A549 (cell line): ENCODE measurements at places on chromosomes 4 and X.
A peak's percentile ranks its signal among the peaks of the same experiment; 100 is the strongest.

- peak; percentile 4 for DNase-seq
Measured at GRCh38 chr4:177108708-177109107, 201.0 kb upstream of the NEIL3 start.

DNA sequence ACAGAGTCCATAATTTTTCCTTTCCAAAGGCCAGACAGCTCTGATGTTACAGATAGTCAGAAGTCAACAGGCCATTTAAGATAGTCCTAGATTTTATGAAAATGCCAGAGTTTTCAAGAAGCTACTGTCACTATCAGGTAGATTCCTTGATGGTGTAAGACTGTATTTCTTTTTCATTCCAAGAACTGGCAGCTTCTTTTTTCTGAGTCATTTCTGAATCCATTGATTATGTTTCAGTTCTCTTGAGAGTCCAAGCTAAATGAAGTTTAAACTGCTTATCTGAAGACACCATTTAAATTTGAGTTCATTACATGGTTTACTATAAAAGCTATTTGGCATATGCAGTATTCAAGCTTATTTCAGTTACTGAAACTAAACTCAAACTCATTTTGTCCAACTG lies 44.6 kb downstream of the RASSF6 start:
- no peak for DNase-seq

- no peak for DNase-seq
Measured at GRCh38 chrX:51878056-51878455, 15.4 kb upstream of the MAGED1 start.

- no peak for DNase-seq
Measured at GRCh38 chr4:89108091-89108490, 3.2 kb upstream of the TIGD2 start.

DNA sequence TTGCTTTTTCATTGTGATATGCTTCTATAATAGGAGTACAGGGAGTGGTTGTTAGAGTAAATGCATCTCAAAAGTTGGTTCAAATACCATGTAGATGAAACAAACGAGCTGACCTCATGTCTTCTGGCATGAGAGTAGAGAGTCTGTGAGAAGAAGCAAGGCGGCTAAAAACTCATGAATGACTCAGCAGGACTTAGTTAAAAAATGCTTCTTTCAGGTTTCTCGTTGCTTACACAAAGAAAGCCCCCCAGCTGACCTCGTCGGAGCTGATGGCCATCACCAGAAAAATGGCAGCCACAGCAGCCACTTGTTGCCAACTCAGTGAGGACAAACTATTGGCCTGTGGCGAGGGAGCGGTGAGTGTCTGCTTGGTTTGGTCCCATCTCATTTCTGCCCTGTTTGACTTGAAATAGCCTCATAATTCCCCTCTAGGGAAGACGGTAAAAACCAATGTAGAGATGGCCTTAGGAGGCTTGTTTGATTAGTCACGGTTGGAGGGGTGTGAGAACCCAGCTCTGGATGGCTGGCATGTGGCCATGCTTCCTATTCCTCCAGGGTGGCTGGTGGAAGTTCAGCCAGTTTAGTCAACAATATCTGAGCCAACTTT lies 14.5 kb downstream of the AFP start:
- peak; percentile 73 for DNase-seq

DNA sequence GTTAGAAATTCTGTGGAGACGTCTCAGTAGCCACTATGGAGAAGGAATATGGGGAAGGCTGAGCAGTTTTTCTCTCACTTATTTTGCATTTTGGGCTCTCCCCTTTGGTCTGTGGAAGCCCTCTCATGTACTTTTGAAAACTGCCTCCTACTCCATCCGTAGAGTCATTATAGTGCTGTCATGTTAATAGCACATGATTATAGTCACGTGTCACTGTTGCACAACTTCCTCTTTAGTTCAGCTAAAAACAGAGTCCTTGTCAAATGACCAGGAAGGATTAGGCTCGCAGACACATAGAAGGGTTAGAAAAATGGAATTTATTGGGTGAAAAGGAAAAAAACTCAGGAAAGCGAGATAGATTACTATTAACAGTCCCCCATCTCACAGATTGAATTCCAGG lies 258.2 kb upstream of the CXorf51A start:
- DNase-seq: no peak

DNA sequence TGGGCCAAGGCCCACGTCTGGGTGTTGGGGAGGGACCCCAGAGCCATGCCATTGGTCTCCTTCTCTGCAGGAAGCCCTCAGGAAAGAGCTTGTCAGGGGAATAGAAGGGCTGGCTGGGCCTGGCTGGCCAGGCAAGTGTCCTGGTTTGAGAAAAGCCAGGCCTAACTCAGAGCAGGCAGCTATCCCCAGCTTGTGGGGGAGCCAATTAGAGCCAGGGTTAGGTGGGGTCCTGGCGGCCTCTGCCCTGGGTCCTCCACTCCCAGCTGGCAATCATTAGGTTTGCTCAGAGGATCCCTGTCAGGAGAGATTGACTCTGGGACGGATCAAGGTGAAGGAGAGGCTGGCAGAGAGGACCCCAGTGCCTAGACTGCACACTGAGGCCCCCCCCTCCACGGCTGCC lies 64.8 kb downstream of the PJA1 start:
- no peak for DNase-seq

GRCh38 chrX:41686788-41687187 lies 2.0 kb upstream of the GPR34 start:
- DNase-seq: no peak

DNA sequence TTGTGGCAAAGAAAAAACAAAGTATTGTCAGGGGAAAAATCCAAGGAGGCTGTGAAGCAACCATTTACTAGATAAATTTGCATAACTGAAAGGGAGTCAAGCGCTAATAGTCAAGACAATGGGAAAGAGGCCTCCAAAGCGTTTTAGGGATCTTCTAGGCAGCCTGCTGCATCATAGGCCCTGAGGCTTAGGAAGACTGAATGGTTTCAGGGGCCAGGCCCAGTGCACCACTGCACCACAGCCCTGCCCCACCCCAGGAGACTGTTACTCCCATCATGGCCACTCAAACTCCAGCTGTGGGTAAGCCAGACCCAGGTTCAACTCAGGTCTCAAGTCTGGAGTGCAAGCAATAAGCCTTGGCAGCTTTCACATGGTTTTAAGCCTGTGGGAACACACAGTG lies 362.9 kb downstream of the SH3BGRL start:
- no peak for DNase-seq

DNA sequence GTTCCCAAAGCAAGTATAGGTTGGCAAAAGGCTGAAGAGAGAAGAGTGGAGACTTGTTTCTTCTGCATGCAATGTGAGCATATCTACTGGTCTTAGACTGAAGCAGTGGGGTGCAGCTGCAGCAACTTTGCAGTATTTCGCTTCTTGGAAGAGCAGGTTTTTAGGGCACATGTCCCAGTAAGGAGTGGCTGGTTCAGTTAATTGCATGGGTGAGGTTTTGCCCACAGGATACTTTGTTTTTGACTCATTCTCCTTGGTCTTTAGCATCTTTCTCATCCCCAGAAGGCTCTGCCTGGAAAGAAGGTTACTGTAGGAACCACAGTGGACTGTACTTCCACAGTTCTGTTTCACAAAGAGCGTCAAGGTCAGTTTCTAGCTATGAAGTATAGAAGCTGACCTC lies 68.0 kb upstream of the NR3C2 start:
- DNase-seq: no peak

GRCh38 chr4:94641702-94642560 lies 115.8 kb upstream of the BMPR1B start:
- DNase-seq: peak; percentile 84

GRCh38 chrX:21400408-21401121 lies 26.3 kb downstream of the CNKSR2 start:
- DNase-seq: no peak

- DNase-seq: no peak
Measured at GRCh38 chr4:87326460-87326859, 3.8 kb upstream of the HSD17B13 start.

- DNase-seq: no peak
Measured at GRCh38 chr4:123671636-123672404, 275.2 kb downstream of the SPRY1 start.

DNA sequence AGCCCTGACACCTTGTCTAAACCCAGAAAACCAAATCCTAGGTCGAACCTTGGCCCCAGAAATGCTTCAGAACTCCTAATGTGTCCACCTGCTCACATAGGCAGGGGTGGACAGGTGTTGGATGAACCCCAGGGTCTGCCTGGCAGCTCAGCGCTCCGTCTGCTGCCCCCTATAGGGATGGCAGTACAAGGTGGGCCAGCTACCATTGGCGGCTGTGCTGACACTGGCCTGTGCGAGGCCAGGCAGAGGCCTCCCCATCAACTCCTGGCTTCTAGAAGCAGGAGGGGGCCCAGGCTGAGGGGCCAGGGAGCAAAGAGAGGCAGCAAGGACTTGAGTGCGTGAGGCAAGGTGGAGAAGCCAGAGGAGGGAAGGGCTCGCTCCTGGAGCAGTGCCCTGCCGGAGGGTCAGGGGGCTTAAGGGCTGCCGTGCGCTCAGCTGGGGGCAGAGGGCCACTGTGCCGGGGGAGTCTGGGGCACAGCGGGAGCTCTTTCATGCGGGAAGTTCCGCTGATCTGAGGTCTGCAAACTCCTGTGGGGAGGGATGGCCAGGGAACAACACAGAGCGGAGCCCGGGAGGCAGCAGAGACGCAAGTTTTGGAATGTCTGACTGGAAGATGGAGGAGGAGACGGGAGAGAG lies 20.6 kb downstream of the CCNQ start:
- DNase-seq: no peak

GRCh38 chr4:186647821-186648220 lies 75.8 kb downstream of the FAT1 start:
- no peak for DNase-seq
